Forelimb muscle (tissue), 1 donor: ENCODE measurements at places on chromosomes 1 and 21. TPM values are rescaled to one million over a fixed set of nuclear protein-coding genes. Genes with fewer than 3 reads are reported as not detected.
A peak's percentile ranks its signal among the peaks of the same experiment; 100 is the strongest.

Gene PRDM16
- 0.62 TPM for polyA plus RNA-seq

Gene THEMIS2
- polyA plus RNA-seq: 2.0 TPM

Gene CHML
- 11.6 TPM for polyA plus RNA-seq

Gene SLC30A2
- 1.00 TPM for polyA plus RNA-seq

Gene CD164L2
- polyA plus RNA-seq: not detected

Gene C4BPB
- 0.18 TPM for polyA plus RNA-seq

Gene CASQ1
- polyA plus RNA-seq: 1,211 TPM

GRCh38 chr1:111963985-111964738 is 25.3 kb downstream of the KCND3 start:
- DNase-seq: no peak

DNA sequence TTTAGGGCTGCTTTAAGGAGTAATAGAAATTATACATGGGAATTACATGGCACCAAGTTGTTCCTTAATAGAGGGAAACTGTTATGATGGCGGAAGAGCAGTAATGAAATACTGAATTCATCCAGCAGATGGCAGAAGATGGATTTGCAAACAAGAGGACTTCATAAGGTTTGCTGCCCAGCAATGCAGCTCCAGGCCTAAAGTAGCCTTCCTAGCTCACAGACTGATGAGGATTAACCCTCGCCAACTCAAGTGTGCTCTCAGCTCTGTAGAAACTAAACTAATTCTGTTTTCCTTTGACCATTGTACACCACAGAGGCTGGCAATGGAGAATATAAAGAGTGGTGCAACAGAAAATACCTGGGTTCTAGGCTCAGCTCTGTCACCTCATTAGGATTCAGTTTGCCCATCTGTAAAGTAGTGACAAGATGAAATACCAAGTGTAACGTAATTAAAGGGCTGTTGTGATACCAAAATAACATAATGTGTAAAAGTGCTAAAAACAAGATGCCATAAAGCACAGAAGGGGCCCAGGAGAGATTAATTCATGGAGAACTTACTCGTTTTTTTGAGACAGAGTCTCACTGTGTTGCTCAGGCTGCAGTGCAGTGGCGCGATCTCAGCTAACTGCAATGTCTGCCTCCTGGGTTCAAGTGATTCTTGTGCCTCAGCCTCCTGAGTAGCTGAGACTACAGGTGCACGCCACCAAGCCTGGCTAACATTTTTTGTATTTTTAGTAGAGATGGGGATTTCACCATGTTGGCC is 102.4 kb upstream of the SERBP1 start:
- DNase-seq: peak; percentile 77

- DNase-seq: no peak
Observed at GRCh38 chr1:160258177-160258798, 4.1 kb downstream of the DCAF8 start.

DNA sequence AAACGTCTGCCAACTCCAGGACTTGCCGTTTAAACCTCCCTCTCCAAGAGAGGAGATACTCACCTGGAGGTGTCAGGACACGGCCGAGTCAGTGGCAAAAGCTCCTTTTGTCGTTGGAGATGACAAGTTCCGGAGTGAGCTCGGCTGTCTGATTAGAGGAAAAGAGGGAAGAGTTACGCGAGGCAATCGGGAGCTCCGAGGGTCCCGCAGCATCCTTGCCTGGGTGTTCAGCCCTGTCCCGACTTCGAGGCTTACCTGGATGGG is 497 bp downstream of the ID3 start:
- DNase-seq: no peak

- DNase-seq: no peak
Observed at GRCh38 chr1:58063095-58063494, 483.4 kb downstream of the OMA1 start.

DNA sequence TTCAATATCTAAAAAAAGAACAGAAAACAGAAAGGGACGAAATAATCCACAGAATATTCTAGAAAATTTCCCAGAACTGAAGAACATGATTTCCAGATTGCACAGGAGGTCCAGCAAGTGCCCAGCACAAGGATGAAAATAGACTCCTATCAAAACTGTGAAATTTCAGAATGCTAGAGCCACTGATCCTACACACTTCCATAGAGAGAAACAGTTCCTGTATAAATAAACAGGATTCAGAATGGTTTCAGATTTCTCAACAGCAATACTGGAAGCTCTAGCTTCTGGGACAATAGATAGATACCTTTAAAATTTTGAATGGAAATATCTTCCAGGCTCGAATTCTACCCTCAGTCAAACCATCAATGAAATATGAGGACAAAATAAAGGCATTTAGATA is 4.6 kb downstream of the TARBP1 start:
- DNase-seq: no peak

- DNase-seq: no peak
Observed at GRCh38 chr1:241825581-241825980, 22.4 kb upstream of the EXO1 start.

- no peak for DNase-seq
Observed at GRCh38 chr1:240169188-240169587, 77.5 kb downstream of the FMN2 start.

DNA sequence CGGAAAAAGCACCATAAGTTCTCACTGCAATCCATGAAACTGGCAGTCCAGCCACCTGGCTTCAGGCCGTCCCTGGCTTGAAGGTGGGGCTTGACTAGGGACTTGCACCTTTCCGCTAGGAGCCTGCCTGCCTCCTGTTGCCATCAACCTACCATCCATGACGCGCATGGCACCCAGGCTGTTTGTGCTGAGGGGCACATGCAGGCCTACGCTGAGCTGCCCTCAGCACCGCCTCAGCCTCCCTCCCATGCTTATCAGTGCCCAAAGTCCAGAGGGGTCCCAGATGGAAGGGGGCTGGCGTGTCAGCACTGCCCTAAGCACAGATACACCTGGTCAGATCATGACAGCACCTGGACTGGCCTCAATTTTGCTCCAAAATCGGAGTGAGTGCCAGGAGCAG is 190.2 kb upstream of the LYPLAL1 start:
- DNase-seq: no peak

GRCh38 chr21:35119501-35120047 is 70.5 kb upstream of the RUNX1 start:
- no peak for DNase-seq

- no peak for DNase-seq
Observed at GRCh38 chr1:208085655-208086515, 158.3 kb downstream of the PLXNA2 start.

DNA sequence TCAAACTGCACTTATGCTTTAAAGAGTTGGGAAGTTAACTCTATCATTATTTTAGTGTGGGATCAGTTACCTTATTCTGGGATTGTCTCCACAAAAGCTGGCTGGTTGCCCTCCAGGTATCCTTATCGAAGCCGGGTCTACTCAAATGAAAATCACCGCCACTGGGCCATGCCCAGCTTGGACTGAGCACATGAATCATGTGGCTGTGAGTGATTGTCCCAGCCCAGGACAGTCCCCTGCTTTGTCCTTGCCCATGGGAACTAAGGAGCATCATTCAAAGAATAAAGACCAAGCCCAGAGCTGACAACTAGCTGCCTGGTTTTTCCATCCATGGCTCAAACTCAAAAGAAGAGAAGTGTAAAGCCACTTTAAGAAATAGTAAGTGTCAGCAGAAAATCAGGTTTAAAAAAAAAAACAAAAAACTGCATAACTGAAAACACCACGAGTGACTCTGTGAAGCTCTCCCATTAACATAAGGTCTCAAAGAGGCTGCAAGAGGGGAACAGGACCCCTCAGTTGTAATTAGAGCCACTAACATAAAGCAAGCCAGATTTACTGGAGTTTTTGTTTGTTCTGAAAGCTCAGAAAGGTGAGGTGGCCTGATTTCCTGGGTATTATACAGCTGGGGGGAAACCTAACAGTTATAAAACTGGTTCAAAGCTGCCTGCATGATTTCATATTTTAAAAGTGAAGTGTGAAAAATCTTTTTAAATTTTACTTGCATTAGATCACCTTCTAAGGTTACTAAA is 91.5 kb downstream of the KIF14 start:
- DNase-seq: no peak

- no peak for DNase-seq
Observed at GRCh38 chr1:187078916-187079315, 250.2 kb downstream of the PLA2G4A start.

DNA sequence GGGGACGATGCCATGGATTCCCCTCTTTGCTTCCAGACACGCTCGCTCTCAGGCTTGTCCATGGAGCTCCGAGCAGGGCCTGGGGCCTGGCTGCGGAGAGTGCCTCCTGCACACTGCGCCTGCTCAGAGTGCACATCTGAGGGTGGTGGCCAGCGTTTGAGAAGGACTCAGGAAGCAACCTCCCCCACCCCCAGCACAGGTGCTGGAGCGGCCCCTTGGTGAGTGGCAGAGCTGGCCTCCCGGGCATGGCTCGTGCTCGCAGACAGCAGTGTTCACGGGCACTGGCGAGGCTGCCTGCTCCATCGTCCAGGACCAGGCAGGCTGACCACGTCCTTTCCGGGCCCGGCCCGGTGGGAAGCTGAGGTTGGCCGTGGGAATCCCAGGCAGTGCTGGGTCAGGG is 2.8 kb downstream of the SPATC1L start:
- DNase-seq: no peak

GRCh38 chr1:160853754-160854153 is 8.9 kb downstream of the CD244 start:
- DNase-seq: no peak

DNA sequence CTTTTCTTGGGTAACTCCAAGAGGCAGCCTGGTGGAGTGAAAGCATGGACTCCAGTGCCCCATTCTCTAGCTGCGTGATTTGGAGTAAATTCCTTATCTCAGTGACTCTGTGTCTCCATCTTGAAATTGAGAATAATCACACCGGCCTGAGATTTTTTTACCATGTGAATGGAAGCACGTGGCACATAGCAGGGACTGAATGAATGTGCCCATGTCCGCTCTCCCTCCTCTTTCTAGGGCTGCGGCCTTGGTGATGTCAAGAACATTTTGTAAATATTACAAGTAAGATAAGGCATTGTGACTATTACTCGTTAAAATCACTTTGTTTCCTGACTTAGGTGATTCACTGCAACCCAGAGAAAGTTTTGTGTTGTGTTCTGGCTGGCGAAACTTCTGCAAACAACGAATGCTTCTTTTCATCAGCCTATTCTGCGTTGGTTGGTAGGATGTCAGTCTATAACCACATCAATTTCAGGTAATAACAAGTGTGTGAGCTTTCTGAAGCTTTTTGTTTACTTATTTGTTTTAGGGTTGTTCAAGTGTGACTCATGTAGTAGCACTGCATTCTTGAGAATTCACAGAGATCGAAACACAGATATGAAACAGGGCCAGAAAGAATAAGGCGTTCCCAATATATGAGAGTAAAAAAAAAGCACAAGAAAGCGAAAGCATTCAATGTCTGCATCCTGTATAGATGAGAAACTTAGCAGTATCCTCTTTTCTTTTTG is 135.7 kb upstream of the SLC45A1 start:
- DNase-seq: no peak

DNA sequence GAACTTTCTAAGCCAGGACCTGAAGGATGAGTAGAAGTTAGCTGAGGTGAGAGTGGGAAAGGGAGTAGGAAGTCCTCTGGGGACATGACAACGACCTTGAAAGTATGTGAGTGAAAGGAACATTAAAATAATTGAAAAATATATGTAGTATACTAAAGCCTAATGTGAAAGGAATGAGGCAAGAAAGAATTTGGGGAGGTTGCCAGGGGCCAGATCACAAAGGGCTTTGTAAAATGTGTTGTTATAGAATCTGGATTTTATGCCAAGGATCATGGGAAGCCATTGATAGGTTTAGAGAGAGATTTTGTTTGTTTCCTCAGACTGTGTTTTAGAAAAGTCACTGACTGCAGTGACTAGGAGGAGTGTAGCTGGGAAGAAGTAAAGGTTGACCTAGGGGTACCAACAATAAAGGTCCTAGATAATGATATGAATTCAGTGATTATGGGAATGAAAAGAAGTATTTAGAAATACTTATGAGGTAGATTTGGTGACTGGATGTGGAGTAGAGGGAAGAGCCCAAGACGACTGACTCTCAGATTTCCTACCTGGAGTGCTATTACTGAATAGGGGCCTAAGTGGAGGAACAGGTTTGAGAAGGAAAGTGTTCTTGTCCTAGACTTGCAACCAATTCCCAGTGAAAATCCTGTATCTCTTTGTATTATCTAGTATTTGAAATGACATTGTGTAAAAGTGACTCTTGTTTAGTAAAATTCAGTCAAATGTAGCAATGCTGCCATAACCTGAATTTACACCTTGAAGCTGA is 179.8 kb downstream of the PHTF1 start:
- no peak for DNase-seq

GRCh38 chr1:80582980-80583379 is 1217.8 kb upstream of the ADGRL2 start:
- no peak for DNase-seq

DNA sequence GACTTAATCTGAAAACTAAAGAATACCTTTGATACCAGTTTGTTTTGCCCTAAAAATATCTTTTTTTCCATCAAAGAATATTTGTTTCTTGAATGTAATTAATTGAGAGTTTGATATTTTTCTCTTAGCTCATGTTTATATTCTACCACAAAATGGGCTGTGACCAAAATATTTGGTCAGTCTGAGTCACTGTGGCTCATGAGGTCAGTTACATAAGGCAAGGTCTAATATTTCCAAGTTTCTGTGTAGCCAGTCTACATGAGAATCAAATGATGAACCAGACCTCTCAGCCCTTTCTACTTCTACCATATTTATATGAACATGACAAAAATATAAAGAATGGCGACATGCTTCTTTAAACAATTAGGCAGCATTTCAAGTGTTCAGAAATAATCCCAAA is 83.0 kb upstream of the IVNS1ABP start:
- DNase-seq: no peak

DNA sequence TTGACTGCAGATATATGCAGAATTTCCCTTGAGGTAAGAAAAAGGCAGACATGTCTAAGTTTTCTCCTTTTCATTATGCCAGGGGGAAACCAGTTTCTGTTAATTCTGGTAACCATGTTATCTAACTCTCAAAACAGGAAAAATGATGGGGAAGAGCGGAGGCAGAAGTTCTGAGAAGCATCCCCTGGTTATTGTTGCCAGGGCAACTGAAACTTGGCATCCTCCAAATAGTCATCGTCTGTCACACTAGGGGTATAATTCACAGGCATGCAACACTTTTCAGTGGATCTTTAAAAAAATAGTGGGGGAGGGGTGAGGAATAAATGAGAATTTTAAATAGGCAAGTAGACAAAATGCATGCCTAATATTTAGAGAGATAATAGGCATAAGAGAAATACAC is 715.3 kb upstream of the CXADR start:
- no peak for DNase-seq

DNA sequence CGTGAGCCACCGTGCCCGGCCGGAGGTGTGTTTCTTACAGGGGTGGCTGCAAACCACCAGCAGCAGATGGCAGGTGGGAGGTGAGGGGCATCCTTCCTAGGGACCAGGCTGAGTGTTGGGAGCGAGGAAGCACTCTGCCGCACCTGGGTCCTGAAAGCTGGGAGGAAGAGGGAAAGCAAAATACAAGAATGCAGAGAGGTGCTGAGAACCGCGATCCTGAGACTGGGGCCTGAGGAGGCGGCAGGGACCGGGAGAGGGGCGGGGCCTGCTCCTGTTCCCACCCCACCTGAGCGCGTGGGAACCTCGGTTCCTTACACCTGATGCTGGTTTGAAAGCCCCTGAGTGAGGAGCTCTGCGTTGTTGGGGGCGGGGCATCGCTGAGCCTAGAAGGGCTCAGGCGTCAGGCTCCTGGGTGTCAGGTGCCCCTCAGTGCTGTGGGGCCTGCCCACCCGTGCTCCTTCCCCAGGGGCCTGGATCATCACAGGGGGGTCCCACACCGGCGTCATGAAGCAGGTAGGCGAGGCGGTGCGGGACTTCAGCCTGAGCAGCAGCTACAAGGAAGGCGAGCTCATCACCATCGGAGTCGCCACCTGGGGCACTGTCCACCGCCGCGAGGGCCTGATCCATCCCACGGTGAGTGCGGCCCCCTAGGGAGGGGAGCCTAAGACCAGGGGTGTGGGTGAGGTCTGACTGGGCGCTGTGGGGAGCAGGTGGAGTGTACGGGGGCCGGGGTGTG is 15.5 kb downstream of the TRPM2 start:
- DNase-seq: no peak
